Renal cortex interstitium (tissue), 15 donors: ENCODE measurements at places on chromosomes 2 and 18. TPM values are rescaled to one million over a fixed set of nuclear protein-coding genes. Genes with fewer than 3 reads are reported as not detected.

DNA sequence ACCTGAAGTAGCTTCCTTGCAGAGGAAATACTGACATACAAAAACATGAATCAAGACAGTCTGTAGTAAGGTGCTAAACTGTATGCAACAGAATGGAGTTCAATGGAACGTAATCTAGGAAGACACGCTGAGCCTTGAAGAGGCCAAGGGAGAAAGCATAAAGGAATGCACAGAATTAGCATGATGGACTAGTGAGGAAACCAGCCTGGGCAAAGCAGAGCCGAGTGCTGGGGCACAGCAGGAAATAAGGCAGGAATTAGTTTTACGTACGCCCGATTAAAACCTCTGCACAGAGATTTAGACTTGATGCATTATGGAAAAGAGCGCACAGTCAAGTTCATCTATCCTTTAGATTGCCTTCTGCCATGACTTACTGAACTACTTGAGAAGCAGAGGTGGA is 200.3 kb downstream of the DLGAP1 start:
- no peak for DNase-seq

- no peak for DNase-seq
Measured at GRCh38 chr2:168090366-168091135, 156.8 kb downstream of the STK39 start.

GRCh38 chr2:188993247-188993646 is 19.1 kb downstream of the COL3A1 start:
- DNase-seq, result no peak

- no peak for DNase-seq
Measured at GRCh38 chr2:120887741-120888231, 152.1 kb downstream of the GLI2 start.

- DNase-seq, result no peak
Measured at GRCh38 chr2:26245810-26246209, 1.1 kb downstream of the HADHB start.

DNA sequence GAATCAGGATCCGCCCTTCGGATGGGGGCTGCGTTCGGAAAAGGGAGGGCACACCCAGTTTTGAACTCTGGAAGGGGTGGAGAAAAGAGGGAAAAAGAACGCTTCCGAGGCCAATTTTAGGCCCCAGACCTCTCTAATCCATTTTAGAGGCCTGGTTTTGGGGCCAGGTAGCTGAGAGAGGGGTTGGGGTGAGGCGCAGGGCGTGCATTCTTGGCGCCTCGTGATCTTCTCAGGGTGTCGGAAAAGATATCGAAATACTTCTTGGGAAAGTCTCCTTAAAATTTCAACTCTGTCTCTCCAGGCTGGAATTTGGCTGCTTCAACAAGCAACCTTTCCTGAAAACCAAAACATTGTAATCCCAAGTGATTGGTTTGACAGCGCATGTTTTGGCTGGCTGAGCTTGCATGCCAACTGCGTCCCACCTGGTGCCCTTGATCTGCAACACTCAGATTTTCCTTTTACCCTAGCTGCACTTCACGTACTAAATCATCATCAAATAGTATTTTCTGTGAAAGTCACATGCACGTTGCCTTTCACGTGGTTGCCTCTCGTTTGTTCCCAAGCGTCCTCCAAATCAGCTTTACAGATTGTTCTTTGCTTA is 864 bp upstream of the XPO1 start:
- no peak for DNase-seq

GRCh38 chr2:42314892-42315468 is 46.0 kb downstream of the COX7A2L start:
- DNase-seq, result no peak

DNA sequence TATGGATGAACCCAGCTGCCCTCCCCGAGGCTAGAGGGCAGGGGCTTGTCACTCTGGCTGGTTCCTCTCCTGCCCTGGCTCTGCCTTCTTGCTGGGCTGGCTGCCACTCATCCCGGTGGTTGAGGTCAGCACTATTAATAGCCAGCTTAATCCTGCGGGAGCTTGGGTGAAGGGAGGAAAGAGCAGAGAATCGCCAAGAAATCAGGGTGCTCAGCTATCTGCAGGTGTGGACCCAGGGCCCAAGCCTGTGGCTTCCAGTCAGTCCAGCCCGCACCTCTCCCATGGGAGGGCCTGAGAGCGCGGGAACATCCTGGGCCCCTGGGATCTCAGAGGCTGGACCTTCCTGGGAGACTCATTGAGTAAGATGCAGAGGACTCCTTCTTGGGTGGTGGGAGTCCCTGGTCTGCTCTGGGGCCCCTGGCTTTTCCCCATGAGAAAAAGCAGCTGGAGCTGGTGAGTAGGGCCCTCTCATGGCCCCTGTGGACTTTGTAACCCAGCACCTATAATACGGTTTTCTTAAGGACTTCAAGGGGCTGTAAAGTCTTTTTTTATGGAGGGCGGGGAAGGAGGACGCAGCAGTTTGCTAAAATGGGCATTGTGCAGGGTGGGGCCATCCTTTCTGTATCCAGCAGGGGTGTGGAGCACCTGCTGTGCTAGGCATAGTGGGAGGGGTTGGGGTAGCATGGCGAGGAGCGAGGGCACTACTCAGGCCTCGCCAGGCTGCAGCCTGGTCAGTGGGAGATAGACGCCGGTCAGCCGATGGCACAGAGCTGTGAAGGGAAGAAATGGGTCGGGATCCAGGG is 27.4 kb upstream of the CNNM3 start:
- no peak for DNase-seq

DNA sequence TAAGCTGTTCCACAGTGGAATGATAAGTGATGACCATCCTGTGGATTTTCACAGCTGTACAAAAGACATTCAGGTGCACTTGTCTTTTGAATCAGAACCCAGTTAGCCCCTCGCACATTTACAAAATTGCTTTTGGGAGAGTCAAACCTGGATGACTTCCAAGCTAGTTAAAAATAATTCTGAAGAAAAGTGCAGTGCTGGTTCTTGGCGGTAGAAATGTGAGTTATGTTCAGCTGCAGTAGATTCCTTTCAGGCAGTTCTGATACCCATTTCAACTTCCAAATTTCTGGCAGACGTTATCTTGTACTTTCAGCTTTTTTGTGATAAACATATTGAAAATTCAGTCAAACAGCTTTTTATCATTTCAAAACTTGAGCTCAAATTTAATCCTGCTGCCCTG is 324.7 kb downstream of the NRXN1 start:
- DNase-seq, result no peak

DNA sequence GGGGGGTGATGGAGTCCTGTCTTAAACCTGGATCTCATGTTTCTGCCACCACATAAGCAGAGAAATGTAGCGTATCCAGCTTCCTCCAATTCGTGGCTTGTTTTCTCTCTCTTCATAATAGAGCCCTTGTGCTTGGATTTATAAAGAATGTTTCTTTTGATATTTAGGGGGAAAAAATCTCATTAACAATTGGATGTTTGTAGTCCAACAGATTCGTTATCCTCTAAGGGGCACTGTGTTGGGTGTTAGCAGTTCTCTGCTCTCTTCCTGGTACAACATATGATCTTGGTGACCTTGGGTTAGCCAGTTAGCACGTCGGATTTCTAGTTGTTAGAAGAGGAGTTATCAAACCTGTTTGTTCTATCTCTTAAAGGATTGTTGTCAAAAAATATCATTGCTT is 127.8 kb downstream of the FMNL2 start:
- DNase-seq, result no peak

- DNase-seq, result no peak
Measured at GRCh38 chr2:147862859-147863516, 18.2 kb downstream of the ACVR2A start.

DNA sequence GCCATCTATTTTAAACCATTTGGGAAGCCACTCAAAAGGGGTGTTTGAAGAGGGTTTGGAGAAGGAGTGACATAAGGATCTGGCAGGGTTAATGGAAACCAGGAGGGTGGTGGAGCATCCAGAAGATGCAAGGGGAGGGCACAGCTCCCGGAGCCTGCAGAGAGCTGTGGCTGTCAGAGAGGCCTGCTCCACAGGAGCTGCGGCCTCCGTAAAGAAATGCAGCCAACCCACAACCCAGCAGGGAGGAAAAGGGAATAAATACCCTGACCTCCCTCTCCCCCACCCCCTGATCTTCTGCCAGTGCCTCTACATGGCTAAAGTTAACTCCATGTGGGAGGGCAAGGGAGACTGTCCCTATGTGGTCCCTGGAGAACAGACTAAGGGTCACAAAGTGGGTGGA is 567.1 kb upstream of the POU3F3 start:
- DNase-seq, result no peak

DNA sequence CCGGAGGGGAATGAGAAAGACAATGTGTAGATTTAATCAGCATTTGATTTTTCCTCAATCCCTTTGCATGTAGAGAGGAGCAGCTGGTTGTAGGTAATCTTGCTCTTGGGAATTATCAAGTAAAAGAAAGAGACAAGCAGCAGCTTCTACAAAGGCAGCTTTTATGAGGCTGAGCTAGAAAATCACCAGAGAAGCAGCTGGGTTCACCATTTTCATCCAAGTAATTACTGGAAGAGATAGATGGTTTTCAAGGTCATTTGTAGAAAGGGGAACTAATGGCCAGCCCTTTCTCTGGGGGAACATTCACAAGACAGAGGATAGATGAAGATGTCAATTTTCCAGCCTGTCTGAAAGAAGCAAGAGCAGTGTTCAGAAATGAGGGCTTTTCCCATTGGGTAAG is 113.0 kb downstream of the RND3 start:
- DNase-seq, result no peak

DNA sequence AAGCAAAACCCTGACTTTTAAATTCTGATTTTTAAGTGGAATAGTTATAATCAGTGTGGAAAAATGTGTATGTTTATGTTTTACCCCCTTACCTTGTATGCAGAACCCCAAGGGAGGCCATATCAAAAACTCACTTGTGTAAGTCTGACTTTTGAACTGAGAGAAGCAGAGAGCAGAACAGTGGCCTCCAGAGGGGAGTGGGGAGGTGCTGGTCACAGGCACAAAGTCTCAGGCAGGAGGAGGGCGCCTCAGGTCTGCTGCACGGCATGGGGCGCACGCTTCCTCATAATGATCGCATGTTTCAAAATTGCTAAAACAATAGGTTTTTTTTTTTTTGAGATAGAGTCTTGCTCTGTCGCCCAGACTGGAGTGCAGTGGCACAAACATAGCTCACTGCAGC is 127.8 kb downstream of the TPO start:
- no peak for DNase-seq

DNA sequence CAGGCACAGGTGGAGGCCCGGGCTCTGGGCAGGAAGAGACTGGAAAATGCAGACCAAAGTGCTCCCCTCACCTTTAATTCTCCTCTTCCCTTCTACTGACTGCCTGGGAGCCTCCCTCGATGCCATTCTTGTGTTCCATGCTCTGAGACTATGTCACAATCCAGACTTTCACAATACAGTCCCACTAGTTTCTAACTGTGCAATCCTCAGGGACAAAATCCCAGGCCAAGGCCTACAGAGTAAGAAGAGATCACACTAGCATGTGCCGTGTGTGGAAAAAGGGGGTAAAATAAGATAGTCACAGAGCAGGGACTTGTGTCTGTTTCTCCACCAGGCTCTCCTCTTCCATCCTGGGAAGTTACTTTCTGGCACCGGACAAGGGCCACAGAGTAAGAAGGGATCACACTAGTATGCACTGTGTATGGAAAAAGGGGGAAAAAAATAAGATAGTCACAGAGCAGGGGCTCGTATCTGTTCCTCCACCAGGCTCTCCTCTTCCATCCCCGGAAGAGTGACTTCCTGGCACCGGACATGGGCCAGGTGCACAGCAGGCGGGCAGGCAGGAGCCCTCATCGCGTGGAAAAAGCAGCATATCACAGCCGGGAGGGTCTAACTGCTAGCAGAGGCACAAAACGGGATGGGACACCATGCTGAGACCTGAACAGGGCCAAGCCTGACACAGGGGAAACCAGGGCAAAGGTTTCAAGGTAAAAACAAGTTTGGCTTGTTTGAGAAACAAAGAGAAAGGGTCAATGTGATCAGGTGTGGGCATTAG is 9.6 kb downstream of the CYB5A start:
- no peak for DNase-seq

DNA sequence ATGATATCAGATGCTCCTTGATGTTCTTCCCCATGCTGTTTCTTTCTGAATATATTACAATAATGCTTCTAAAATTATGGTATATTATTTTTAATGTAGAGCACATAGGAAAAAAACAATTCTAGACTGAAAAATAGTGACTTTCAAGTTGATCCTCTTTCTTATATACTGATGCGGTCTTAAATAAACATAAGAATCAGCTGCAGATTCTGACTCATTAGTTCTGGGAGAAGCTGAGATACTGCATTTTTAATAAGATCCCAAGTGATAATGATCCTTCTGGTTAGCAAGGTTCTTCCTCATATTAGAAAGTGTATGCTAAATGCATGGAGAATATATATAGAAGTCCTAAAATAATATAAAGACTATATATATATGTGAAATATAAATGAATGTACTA is 124.9 kb downstream of the XIRP2 start:
- DNase-seq, result no peak

Gene CDK15
- polyA plus RNA-seq, result 1.2 TPM

Gene WNT10A
- 0.75 TPM for polyA plus RNA-seq

Gene RAB27B
- polyA plus RNA-seq, result 3.6 TPM

Gene POMC
- polyA plus RNA-seq, result 13.1 TPM

Gene MEIS1
- polyA plus RNA-seq, result 127 TPM

Gene FNDC4
- polyA plus RNA-seq, result 8.1 TPM

Gene WDPCP
- polyA plus RNA-seq, result 12.3 TPM
